ENCODE measurements at places on chromosomes 5 and 9.

GRCh38 chr9:86942281-86943200, 4.8 kb downstream of the GAS1 start:
- no peak for DNase-seq

DNA sequence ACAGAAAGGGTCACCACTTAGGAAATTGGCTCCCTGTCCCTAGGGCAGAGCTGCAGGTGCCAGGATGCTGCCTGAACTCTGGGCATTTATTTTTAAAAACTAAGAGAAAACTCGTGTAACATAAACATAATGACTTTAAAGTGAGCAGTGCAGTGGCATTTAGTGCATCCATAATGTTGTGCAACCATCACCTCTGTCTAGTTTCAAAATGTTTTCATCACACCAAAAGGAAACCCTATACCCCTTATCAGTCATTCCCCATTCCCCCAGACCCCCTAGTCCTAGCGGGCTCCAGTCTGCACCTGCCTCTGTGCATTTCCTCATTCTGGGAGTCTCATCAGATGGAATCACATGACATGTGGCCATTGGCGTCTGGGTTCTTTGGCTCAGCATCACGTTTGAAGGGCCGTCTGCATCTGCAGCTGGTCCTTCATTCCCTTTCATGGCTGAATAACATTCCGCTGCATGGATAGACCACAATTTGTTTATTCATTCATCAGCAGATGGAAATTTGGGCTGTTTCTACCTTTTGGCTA, 55.8 kb downstream of the NSG2 start:
- no peak for DNase-seq

- DNase-seq = no peak
These were observed 678.4 kb upstream of the RGMB start for GRCh38 chr5:98095072-98095471.

DNA sequence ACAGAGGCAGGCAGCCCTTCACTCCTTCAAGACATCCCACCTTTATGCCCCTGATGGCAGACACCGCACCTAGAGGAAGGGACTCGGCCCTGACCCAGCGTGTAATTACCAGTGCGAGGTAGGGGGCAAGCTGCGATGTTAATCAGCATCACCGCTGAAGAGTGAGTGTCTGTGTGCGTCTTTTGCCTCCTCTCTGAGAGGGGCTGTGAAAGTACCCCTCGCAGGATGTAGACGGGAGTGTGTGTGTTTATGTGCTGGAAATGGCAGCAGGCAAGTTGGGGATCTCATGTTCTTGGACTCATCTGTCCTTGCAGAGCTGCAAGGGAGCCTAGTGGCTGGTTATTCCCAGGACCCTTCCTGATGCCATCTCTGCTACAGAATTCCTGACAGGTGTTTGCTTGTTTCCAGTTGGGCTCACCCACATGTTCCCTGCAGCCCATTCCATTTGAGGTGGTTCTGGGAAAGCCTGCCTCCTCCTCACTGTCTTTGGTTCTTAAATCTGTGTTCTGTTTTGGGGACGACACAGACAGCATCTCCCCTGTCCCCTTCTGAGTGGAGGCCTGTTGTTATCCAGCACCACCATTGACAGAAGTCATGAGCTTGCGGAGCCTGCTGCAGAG, 70.5 kb downstream of the ZNF618 start:
- DNase-seq = no peak

DNA sequence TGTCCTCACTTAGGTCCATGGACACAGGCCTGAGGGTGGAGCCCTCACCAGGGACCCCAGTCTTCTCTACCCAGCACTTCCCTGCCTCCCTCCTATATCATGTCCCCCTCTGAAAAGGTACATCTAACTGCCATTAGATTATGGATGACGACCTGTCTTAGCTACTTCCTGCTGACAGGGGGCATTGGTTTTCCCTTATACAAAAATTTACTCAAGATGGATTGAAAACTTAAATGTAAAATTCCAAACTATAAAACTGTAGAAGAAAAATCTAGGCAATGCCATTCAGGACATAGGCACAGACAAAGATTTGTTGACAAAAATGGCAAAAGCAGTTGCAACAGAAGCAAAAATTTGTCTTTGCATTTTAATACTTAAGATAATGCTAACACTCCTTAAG, 623.2 kb upstream of the FAM174A start:
- no peak for DNase-seq

- DNase-seq = no peak
These were observed 892.1 kb downstream of the TLE1 start for GRCh38 chr9:80797101-80797829.

DNA sequence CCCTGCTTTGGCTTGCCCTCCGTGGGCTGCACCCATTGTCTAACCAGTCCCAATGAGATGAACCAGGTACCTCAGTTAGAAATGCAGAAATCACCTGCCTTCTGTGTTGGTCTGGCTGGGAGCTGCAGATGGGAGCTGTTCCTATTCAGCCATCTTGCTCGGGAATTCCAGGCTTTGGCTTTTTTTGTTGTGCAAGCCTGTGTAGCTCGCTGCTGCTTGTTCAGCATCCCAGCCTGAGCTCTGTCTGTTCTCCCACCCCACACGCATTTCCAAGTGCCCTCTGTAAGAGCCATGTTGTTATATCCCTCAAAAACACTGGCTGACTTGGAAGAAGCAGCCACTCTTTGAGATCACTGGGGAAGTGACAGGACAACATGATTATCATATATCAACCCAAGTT, 101.6 kb upstream of the DPYSL3 start:
- DNase-seq = no peak

GRCh38 chr9:123174887-123175518, 93.4 kb downstream of the STRBP start:
- no peak for DNase-seq

- no peak for DNase-seq
These were observed 15.6 kb upstream of the IL12B start for GRCh38 chr5:159345861-159346260.

- DNase-seq = no peak
These were observed 8.3 kb upstream of the RETREG1 start for GRCh38 chr5:16625096-16625495.

DNA sequence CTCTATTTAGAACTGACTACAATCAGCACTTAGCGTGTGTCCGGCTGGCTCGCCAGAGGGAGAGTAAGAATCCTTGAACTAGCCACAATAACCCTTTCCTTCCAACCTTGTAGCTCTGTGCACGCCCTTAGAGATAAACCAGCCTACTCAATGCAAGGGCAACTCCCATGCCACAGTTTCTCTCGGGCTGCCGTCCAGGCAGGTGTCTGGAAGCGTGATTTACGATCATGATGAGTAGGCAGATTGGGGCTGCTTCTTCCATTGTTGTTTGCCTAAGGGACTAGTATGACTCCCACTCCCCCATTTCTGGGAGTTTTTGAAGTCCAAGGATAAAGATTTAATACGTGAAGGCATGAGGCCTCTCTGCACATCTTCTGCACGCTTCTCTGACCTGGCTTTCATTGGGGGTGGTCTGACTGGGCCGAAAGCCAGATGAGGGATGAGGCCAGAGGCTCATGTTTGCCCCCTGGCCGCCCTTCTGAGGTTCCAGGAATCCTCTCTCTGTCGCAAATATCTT, 134.0 kb upstream of the MYO10 start:
- DNase-seq = no peak
